Forelimb muscle (tissue), 1 donor: ENCODE measurements at places on chromosomes 11 and 22.
A peak's percentile ranks its signal among the peaks of the same experiment; 100 is the strongest.

DNA sequence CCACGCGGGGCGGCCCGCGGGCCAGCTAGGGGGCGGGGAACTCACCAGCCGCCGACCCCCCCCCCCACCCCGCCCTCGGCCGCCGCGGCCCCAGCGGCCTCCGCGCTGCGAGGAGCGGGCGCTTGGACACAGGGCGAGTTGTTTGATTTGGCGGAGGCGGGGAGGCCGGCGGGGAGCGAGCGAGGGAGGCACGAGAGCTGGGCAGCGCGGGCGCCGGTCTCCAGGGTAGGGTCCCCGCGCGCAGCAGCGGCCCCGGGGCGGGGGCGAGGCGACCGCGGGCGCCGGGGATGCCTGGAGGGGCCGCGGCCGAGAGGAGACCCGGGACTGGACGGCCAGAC lies 64.4 kb downstream of the NAV2 start:
- no peak for DNase-seq

- no peak for DNase-seq
Observed at GRCh38 chr11:85787809-85788760, 22.9 kb downstream of the SYTL2 start.

DNA sequence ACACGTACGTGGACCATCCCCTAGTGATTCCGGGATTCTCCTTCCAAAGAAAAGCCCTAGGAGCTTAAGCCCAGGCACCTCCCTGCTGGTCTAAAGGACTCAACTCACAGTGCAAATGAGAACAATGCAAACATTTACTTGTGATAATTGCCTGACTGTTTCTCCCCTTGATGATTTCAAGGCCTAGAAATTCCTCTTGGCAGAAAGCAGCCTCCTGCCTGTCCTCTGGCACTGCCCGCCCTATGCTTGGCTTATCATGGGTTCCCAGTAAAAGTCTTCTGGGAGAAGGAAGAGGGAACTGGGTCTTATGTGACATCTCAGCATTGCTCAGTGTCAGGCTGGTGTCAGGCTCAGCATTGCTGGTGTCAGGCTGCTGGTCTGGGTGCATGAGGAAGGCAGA lies 351.8 kb downstream of the SHANK2 start:
- no peak for DNase-seq

GRCh38 chr22:48594016-48594756 lies 1233.5 kb downstream of the BRD1 start:
- DNase-seq: no peak

DNA sequence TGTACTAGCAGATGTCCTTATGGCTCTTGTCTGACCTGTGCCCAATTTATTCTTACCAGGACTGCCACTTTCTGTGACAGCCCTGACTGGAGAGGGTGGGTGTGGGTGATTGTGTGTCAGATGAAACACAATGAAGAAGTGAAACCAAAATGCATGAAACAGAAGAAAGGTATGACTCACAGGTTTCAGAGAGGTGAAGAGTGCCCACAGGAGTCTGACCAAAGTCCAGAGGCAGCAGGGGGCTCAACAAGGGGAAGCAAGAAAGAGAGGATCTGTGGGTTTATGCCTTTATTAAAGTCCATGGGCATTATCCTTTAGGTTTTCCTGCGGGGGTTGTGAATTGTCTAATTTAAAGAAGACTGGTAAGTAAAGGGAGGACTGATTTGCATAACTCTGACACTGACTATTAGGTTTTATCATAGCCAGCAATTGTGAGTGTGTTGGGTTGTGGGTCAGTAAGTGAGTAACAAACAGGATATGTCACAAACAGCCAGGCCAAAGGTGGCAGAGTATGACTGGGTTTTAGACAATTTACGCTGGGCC lies 3.9 kb upstream of the OR4C6 start:
- no peak for DNase-seq

DNA sequence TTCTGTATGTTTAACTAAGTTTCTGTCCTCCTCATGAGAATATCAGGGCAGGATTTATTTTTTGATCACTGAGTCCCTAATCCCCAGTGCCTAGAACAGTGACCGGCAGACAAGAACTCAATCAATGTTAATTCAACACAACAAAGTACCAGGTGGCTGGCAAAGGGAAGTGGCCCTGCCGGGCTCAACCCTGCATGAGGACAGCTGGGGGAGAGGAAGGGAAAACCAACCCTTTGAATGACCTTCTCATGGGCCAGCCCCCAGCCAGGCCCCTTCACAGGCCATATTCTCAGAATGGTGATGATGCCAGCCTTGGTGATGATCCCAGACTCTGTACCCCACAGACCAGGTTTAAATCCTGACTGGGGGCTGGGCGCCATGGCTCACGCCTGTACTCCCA lies 1.4 kb upstream of the MFNG start:
- no peak for DNase-seq

GRCh38 chr11:87878373-87878825 lies 296.8 kb downstream of the RAB38 start:
- peak; percentile 29 for DNase-seq

GRCh38 chr22:35219012-35219411 lies 38.3 kb upstream of the HMGXB4 start:
- DNase-seq: no peak

DNA sequence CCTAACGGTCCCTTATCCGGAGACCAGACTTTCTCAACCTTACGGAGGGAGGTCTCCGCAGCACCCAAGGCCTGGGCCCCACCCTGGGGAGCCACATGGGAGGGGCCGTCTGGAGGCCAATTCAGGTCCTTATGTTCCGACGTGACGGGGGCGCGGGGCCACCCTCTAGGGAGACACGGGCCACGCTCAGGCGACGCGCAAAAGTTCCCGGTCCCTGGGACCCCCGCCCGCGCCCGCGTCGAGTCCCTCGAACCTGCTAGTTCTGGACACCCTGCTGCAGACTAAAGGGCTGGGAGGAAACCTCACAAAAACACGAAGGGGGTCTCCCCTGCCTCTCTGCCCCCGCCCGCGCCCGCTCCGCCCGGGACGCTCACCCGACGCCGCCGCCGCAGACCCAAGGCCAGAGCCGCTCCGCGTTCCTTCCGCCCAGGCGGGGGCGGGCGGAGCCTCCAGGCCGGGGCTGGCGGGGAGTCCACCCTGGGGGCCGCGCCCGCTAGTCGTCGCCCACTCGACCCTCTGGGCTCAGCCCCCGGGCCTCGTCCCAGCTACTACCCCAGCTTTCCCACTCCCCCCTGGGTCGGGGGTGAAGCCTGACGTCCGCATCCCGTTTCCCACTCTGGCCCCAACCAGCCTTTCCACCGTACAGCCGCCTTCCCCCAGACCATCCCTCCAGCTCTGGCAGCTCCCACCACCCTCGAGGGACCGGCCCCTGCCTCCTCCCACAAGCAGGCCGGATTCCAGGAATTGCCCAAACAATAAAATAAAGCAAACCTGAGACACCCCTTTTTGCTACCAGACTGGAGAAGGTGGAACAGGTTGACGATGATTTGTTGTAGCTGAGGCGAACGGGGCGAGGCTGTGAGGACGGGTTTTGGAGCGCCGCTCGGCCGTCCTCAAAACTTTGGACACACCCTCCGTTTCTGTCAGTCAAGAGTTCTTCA lies 2.7 kb downstream of the RNH1 start:
- DNase-seq: peak; percentile 54

GRCh38 chr11:128862908-128863660 lies 4.0 kb downstream of the KCNJ1 start:
- DNase-seq: no peak

GRCh38 chr11:93484716-93485115 lies 58.5 kb downstream of the SMCO4 start:
- DNase-seq: no peak
